ENCODE measurements at places on chromosomes 2 and 18.

GRCh38 chr2:141207036-141207385, 923.8 kb downstream of the LRP1B start:
- DNase-seq = peak; percentile 46

GRCh38 chr18:50099725-50100407, 95.1 kb downstream of the MYO5B start:
- no peak for DNase-seq

- DNase-seq = no peak
These were observed 136.4 kb downstream of the GLI2 start for GRCh38 chr2:120871881-120872620.

GRCh38 chr2:83817511-83817910, 641.6 kb downstream of the SUCLG1 start:
- peak; percentile 68 for DNase-seq

GRCh38 chr18:2906704-2907549, 60.1 kb downstream of the EMILIN2 start:
- DNase-seq = peak; percentile 62

DNA sequence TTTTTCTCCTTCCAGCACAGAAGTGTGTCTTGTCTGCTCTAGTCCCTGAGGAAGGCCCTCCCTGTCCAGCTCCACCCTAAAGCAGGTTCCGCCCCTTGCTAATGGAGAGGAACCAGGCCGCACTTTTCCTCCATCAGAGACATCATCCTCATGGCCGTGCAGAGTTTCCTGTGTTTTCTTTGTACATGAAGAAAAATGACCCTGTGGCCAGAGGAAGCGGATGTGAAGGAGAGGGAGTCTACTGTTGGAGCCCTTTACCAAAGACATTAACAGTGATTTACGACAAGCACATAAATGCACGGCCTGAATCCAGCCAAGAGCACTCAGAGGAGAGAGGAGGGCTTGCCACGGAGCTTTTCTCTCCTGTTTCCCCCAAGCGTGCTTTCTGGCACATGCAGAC, 109.5 kb downstream of the RNF144A start:
- DNase-seq = no peak

DNA sequence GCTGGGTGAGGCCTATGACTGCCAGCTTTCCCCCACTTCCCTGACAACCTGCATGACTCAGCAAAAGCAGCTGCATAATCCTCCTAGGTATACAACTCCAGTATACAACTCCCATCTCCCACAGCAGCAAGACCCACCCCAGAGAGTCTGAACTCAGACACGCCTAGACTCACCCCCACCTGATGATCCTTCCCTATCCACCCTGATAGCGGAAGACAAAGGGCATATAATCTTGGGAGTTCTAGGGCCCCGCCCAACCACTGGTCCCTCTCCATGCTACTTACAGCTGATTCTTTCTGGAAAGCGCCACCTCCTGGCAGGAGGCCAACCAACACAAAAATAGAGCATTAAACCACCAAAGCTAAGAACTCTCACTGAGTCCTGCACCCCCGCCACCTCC, 296.5 kb downstream of the DCC start:
- peak; percentile 34 for DNase-seq

- no peak for DNase-seq
These were observed 1328.7 kb upstream of the NXPH2 start for GRCh38 chr2:140108706-140109475.

- DNase-seq = no peak
These were observed 31.5 kb upstream of the PDIA6 start for GRCh38 chr2:10844097-10844496.

- DNase-seq = no peak
These were observed 20.2 kb downstream of the GATA6 start for GRCh38 chr18:22189449-22190166.

GRCh38 chr18:53874103-53874502, 350.4 kb downstream of the MBD2 start:
- DNase-seq = no peak

GRCh38 chr2:3445891-3446290, 66.4 kb downstream of the TRAPPC12 start:
- no peak for DNase-seq

DNA sequence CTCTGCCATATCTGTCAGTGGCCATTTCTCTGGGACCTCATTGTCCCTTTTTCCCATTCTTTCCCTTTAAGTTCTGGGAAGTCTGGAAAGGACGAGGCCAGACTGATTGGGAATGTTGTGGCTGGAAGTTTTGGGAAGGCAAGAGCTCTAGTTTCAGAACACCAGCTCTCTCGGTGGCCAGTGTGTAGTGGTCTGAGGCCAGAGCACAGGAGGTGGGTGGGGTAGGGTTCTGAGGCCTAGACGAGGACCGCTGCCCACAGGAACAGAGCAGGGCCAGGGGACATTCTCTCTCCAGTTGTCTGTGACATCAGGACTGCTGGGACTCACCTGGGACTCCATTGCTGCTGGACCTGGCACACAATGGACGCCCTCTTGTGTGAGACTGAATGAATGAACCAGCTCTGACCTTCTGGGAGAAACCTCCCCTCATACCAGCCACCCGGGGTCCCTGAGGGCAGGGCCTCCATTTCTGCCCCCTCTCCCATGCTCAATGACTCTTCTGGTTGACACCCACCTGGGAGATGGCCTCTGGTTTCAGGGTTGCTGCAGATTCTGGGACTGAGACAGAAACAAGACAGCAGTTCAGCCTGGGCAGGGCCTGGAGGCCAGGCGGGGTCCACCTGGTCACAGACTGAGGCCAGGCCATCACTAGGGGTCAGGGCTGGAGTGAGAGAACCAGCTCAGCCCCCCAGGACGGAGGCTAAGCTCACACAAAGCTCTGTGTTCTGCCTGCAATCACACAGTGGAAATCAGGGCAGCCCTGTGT, 8.4 kb upstream of the NPPC start:
- DNase-seq = no peak

GRCh38 chr18:907885-908757, 3.5 kb downstream of the ADCYAP1 start:
- DNase-seq = peak; percentile 61

- DNase-seq = peak; percentile 79
These were observed 108.7 kb downstream of the EN1 start for GRCh38 chr2:118738524-118739308.

- no peak for DNase-seq
These were observed 50.9 kb downstream of the ZEB2 start for GRCh38 chr2:144468823-144469595.

- DNase-seq = no peak
These were observed 1045.1 kb upstream of the POU3F3 start for GRCh38 chr2:103808814-103809213.

DNA sequence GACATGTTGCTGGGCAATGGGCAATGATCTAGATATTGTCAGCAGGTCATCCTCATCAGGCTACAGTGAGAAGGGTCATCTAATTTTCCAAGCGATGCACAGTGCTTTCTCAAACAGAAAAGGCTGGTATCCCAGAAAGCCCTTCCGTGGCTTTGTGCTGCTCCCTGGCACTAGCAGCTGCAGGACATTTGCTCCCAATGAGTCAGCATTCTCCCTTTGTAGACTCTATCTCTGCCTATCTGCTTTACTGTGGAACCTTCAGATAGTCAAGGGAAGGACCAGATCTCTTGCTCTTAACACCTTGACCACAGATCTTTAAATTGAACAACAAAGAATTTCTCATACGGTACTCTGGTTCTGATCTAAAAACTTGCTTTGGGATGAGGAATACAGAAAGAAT, 101.4 kb downstream of the CDH2 start:
- no peak for DNase-seq

DNA sequence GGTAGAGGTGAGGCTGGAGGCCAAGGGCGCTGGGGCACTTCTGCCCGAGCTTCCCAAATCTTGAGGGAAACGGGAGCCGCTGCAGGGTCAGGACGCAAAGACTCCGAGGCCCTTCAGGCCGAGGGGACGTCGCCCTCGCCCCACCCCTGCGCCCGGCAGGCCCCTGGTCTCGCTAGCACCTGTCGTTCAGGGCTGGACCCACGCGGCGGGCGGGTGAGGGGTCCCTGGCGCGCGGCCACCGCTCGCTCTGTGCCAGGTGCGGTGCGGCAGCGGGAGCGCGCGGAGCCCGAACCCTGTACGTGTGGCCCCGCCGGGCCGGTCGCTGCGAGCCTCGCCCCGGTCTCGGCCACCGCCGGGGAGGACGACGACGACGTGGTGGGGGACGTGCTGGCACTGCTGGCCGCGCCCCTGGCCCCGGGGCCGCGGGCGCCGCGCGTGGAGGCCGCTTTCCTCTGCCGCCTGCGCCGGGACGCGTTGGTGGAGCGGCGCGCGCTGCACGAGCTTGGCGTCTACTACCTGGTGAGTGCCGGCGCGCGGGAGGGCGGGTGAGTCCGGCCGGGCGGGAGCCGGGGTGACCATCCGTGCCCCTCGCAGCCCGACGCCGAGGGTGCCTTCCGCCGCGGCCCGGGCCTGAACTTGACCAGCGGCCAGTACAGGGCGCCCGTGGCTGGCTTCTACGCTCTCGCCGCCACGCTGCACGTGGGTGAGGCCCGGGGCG, 4.9 kb downstream of the ERFE start:
- no peak for DNase-seq

GRCh38 chr2:239778861-239779558, 246.1 kb downstream of the NDUFA10 start:
- no peak for DNase-seq

DNA sequence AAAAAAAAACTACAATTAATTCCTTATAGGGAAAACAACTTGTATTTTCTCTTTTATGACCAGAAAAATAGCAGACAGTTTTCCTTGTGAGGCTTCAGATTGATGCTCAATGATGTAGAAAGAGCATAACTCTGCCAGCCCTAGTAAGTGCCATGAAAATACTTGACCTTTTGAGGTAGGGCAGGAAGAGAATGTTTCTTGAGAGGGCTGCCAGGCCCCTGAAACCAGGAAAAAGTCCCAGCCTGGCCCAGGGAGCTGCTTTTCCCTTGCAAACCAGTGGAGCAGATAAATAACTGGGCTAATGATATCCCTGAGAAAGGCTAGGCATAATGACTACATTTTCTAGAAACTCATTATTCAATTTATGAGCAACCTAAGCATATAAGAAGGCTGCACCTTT, 126.8 kb downstream of the SLC8A1 start:
- DNase-seq = no peak

DNA sequence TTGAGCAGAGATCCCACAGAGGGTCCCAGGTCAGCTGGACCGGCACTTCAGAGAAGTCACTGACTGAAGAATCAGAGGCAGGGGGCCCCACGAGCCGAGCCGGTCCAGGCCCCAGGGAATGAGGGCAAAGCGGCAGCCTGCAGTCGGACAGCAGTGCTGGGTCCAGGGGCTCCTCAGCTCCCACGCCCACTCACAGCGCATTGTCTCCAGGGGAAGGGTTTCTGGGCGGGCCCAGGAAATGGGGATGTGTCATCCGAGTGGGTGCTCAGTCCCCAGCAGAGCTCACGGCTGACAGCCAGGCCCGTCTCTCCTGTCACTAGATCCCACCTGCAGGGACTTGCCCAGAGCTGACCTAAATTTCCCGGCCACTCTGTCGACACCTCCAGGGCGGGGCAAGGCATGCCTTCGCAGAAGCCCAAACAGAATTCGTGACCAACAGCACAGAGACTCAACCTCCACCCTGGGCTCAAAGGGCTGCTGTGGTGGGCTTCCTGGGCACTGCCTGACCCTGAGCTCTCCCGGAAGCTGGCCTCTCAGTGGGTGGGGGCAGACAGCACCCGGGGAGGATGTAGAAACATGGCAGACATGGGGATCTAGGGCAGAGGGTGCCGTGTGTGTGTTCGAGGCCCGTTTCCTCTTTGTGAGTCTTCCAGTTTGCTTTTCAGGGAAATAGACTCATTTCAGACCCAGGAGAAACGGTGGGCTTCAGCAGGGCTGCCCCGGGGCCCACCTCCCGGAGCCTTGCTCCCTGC, 42.1 kb upstream of the TAF1B start:
- no peak for DNase-seq

DNA sequence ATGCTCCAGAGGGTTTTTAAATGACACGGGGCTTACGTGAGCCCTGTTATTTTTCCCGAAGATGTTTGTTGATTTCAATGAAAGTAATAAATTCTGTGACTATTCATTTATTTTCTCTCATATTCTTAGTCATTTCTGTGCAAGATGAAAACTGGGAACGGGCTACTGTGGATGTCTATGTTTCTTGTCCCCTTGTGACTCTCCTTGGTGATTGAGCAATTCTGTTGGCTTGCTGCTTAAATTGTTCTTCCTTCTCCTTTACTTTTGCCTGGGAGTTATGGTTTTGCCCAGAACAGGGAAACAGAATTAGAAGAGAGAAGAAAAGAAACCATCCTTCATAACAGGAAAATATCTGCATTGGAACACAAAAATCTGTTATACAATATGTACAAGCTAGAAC, 508.2 kb upstream of the DSEL start:
- peak; percentile 31 for DNase-seq

DNA sequence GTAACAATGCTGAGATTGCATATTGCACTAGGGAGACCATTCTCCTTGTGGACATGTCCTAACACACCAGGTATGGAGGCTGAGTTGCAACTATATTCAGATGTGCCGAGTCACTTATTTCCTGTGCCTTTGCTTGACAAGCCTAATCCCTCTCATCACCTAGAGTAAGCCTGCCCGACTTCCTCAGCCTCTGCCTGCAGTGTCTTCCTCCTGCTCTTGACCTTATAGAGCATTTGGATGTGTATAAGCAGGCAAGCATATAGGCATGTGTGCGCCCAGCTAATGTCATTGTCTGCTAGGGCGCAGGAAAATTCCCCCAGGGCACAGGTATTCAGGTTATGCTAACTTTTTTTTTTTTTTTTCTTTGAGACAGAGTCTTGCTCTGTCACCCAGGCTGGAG, 316.9 kb downstream of the CDH2 start:
- no peak for DNase-seq

Measured in OCI-M1 (cell line).